Hypothalamus (tissue), 51 donors: ENCODE measurements at places on chromosomes 5 and 9.

DNA sequence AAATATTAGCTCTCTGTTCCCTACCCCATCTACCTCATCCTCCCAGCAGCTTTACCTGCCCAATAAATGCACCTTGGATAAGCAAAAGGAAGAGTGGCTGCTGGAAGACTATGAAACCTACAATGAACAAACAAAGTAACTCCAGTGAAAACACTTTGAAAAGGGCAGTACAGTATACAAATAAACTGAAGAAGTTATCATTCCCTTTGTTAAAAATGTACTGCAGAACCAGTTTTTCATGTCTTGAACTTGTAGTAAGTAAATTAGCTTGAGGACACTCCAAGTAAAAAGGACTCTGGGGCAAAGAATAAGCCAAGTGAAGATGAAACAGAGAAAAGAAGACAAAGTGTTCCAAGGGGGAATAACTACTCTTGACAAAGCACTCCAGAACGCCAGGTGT lies 457.1 kb downstream of the DTWD2 start:
- no peak for DNase-seq

DNA sequence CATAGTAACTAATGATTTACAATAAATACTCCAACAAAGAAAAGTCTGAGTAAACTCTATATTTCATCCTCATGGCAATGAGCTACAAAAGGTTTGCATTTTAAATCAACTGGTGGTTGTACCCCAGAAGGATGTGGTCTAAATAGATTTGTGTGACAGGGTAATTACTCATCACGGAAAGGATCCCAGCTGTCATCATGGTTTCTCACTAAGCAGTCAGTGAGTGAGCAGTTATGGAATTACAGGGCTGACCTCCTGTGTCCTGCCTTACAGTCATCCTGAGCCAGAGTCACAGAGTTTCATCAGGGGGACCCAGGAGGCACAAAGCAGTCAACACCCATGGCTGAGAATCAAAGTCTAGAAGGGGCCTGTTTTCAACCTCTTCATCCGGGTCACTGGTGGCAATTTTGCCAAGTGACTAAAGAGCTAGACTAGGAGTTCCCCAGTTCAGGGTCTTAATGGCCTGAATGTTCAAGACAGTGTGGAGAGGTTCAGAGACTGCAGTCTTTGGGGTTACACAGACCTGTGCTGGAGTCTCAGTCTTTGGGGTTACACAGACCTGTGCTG lies 210.7 kb upstream of the SLC24A2 start:
- no peak for DNase-seq

GRCh38 chr5:31720004-31720403 lies 81.1 kb downstream of the PDZD2 start:
- no peak for DNase-seq

DNA sequence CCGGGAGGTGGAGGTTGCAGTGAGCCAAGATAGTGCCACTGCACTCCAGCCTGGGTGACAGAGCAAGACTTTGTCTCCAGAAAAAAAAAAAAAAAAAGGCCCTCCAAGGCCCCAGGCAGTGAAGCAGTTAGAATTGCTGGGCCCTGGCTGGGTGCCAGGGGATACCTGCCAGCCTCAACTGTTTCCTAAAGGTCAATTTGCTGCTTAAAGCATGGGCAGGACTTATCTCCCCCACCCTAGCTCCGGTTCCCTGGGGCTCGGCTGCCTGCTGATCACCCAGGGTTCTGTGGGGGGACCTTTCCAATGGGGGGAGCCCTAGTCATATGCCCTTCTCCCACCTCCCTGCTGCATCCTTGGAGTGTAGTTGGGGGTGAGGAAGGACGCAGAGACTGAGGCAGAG lies 25.7 kb downstream of the NCS1 start:
- DNase-seq, result no peak

- no peak for DNase-seq
These were observed 1.3 kb downstream of the ANXA1 start for GRCh38 chr9:73152953-73153352.

- no peak for DNase-seq
These were observed 303.0 kb upstream of the PDE4D start for GRCh38 chr5:60196385-60197113.

- DNase-seq, result no peak
These were observed 437.0 kb downstream of the PIK3R1 start for GRCh38 chr5:68652534-68652965.

DNA sequence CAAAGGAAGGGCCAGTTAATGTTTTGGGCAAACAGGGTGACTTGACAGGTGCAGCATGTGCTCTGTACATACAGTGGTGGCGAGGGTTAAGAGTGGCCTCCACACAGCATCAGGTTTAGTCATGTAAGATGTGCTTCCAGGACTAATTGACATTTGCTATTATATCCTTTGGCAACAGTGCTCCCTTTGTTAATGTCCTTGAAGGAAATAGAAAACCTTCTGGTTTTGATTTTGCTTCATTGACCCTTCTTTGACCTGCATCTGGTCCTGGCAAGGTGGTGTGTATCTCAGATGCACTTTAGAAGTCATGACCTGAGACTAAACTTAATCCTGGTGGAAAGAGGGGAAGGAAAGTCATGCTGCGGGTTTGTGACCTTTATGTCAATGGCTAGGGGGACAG lies 440.0 kb downstream of the ENC1 start:
- DNase-seq, result no peak

DNA sequence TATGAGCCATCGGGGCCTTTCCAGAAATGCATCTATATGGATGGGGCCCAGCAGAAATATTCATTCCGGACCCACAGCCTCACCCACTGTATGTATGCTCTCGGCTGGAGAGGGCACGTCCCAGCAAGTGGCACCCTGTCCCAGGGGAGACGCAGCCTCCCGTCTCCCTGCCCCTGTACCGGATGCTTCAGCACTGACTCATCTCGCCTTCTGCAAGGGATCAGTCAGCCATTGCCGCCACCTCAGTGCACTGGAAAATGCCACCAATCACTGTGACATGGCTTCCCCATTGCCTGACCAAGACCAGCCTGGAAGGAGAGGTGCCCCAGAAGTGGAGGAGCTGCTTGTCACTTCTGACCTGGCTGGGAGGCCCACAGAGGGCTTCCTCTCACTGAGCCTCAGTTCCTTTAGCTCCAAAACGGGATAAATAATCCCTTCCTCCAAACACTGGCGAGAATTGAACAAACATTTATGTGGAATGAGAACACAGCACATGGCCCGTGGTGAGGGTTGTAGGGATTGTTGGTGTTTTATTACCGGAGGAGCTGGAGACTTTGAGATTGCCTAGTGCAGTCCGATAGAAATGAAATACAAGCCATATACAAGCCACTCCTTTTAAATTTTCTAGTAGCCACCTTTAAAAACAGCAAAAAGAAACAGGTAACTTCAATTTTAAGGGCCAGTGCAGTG lies 43.9 kb upstream of the ORM1 start:
- DNase-seq, result no peak

- peak; percentile 21 for DNase-seq
These were observed 67.0 kb upstream of the DPYSL3 start for GRCh38 chr5:147576646-147577535.

GRCh38 chr5:174311121-174311520 lies 265.6 kb downstream of the NSG2 start:
- no peak for DNase-seq

DNA sequence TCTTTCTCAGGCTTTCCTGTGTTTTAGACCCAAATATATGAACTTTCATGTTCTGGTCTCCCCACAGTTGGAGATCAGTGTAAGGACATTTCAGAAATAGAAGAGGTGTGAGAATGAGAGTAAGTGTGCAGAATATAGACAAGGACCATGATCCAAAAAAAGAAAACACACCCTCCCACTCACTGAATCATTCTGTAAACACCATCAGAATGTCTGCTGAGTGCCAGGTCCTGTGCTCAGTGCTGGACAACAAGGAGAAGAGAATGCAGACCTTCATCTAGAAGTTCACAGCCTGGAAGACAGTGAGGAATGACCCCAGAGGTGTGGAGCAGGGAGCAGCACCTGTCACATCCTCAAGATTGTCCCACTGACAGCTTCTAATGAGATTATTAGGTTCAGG lies 19.1 kb upstream of the SH3RF2 start:
- DNase-seq, result no peak

GRCh38 chr5:99553211-99553810 lies 624.5 kb upstream of the CHD1 start:
- DNase-seq, result no peak

DNA sequence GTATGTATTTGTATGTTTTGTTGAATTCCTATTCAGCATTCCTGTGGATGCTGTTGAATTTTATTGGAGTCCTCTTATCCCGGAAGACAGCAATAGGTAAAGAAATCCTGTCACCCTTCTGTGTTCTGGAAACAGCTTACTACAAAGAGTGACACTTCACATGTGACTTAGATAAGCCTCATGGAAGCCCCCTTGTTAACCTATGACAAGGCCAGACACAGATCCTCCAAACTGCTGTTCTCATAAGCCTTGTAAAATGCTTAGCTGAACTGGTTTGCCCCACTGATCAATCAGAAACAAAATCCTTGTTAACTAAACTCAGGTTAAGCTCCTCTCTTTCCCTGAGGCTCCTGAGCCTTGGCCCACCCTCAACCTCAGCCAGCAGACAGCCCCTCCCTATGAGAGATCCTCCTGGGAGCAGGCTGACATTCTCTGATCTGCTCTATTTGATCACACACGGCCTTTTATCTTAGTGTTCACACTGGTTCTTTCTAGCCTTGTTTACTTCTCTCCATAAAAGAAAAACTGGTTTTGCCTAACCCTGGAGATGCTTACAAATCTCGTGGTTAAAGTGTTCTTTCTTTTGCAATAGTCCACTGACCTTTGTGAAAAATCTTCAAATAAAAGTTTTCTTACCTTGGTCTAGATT lies 29.4 kb upstream of the ATP6V1G1 start:
- DNase-seq, result no peak

DNA sequence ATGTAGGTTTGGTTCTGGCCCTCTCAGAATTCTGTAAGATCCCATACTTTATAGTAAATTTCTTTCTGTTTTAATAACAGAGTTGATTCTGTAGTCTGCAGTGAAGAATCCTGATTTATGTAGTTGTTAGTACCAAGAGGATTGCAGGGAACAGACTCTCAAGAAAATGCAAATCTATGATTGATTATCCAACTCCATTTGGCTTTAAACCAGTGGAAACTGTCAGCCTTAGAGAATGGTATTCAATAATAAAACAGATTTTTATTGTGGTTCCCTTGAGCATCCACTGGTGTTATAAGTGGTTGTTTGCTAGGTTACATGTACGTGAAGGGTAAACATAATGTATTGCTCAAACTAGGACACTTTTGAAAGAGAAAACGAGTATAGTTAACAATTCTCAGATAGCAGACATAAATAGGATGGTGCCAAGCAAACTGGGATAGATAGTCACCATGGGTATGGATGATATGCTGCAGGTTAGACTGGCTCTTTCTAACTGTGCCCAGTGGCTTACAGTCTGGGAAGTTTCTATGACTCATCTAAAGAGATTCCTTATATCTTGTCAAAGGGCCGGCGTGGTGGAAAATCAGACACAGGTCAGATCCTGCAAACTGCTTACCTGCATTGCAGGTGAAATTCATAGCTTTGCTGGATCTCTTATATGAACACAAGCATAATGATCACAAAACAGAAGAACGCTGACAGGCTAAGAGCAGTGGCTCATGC lies 41.7 kb upstream of the RPS23 start:
- no peak for DNase-seq

- DNase-seq, result no peak
These were observed 115.9 kb downstream of the GADD45G start for GRCh38 chr9:89720696-89721175.
